Spinal cord (tissue), 10 donors: ENCODE measurements at places on chromosomes 12 and 14. TPM values are rescaled to one million over a fixed set of nuclear protein-coding genes. Genes with fewer than 3 reads are reported as not detected.

- H3K4me3 ChIP-seq: no peak overlapping the region
- no peaks in the 10 kb centered on the region for H3K36me3 ChIP-seq
- no peaks in the 10 kb centered on the region for H3K4me1 ChIP-seq
- peak; percentile 4 for DNase-seq
- H3K27ac ChIP-seq: no peak overlapping the region
- no peaks in the 10 kb centered on the region for H3K27me3 ChIP-seq
Measured at GRCh38 chr12:43653917-43654316, 101.9 kb upstream of the ADAMTS20 start.

DNA sequence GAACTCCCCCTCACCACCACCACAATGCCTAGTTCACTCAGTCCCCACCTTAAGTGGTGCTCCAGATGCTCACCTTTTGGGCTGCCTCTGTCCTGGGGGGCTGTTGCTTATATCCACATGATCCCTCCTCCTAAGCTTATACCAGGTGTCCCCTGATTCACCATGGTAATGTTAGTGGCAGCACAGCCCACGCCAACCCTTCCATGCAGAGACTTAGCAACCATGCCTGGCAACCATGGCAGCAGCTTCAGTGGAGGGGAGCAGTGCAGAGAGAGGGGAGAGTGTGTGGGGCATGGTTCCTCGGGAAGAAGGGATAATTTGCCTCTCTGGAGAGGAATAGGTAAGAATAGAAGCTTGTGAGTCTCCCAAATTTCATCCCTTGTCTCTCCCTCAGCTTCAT is 1.2 kb upstream of the DDN start:
- peaks cover 46% of the 10 kb centered on the region for H3K27me3 ChIP-seq
- peak overlapping the region; percentile 10 for H3K27ac ChIP-seq
- H3K4me1 ChIP-seq: peaks cover 39% of the 10 kb centered on the region
- no peak overlapping the region for H3K4me3 ChIP-seq
- H3K36me3 ChIP-seq: peaks cover 38% of the 10 kb centered on the region

GRCh38 chr12:85130646-85131045 is 94.5 kb downstream of the LRRIQ1 start:
- H3K27ac ChIP-seq: no peak overlapping the region
- H3K4me1 ChIP-seq: no peaks in the 10 kb centered on the region
- H3K4me3 ChIP-seq: no peak overlapping the region
- H3K27me3 ChIP-seq: no peaks in the 10 kb centered on the region
- no peaks in the 10 kb centered on the region for H3K36me3 ChIP-seq

DNA sequence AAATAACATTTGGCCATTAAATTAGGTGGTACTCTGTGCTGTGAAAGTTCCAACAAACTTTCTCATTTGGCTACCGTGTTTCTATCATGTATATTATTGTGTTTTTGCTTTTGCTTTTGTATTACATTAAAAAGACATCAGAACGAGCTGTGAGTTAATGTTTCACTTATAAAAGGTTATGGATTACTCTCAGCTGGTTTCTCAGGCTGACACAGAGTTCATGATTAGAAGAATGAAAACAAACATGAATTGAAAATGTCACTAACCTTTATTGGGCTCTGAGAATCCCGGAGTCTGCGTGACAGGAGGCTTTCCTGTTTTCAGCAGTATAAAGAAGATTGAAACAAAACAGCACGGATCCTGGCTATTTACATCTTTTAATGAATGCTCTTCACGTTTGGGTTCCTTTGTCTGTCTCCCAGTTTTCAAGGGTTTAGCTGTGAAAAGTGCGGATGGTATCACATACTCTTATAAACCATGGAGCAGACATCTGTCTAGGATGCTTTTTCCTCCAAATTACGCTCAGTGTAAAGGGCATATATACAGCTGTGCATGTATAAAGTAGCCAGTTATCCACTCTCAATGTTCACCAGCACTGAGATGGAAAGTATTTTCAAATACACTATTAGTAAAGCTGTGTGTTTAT is 153.6 kb downstream of the PTCSC3 start:
- no peaks in the 10 kb centered on the region for H3K36me3 ChIP-seq
- no peaks in the 10 kb centered on the region for H3K27me3 ChIP-seq
- H3K4me1 ChIP-seq: no peaks in the 10 kb centered on the region
- no peak overlapping the region for H3K4me3 ChIP-seq

GRCh38 chr12:77724367-77724957 is 106.2 kb upstream of the NAV3 start:
- H3K27ac ChIP-seq: no peak overlapping the region
- H3K36me3 ChIP-seq: no peaks in the 10 kb centered on the region
- DNase-seq: peak; percentile 64

- no peak overlapping the region for H3K4me3 ChIP-seq
- H3K27ac ChIP-seq: no peak overlapping the region
- peaks cover 9% of the 10 kb centered on the region for H3K4me1 ChIP-seq
- DNase-seq: no peak
- H3K27me3 ChIP-seq: peaks cover 21% of the 10 kb centered on the region
- H3K36me3 ChIP-seq: no peaks in the 10 kb centered on the region
Measured at GRCh38 chr12:49288412-49288853, 6.5 kb upstream of the PRPH start.

- H3K4me1 ChIP-seq: peaks cover 5% of the 10 kb centered on the region
- DNase-seq: no peak
- no peak overlapping the region for H3K27ac ChIP-seq
- H3K4me3 ChIP-seq: no peak overlapping the region
- no peaks in the 10 kb centered on the region for H3K27me3 ChIP-seq
- H3K36me3 ChIP-seq: peaks cover 2% of the 10 kb centered on the region
Measured at GRCh38 chr12:116978791-116979508, 68.2 kb downstream of the FBXW8 start.

GRCh38 chr14:53399057-53399456 is 245.9 kb upstream of the DDHD1 start:
- no peak overlapping the region for H3K4me3 ChIP-seq
- no peak overlapping the region for H3K27ac ChIP-seq
- H3K36me3 ChIP-seq: no peaks in the 10 kb centered on the region
- H3K27me3 ChIP-seq: no peaks in the 10 kb centered on the region
- no peaks in the 10 kb centered on the region for H3K4me1 ChIP-seq

Gene BDKRB2
- polyA plus RNA-seq: 1.3 TPM

Gene REM2
- 8.9 TPM for polyA plus RNA-seq

Gene DHRS2
- polyA plus RNA-seq: 2.0 TPM
